ENCODE measurements at places on chromosomes 7 and 10.

DNA sequence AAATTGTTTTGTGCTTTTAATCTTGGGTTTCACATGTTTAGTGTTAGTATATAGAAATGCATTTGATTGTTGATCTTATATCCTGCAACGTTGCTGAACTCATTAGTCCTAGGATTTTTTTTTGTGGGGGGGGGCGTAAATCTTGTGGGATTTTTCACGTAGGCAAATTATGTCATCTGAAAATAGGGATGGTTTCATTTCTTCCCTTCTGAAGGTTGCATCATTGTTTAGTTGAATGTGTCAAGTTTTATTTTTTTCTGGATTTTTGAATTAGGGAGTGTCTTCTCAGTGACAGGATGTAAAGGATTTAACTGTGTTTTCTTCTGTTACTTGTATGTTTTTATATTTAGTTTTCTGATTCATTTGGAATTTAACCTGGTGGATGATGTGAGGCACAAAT lies 26.7 kb downstream of the MKLN1 start:
- DNase-seq: no peak

DNA sequence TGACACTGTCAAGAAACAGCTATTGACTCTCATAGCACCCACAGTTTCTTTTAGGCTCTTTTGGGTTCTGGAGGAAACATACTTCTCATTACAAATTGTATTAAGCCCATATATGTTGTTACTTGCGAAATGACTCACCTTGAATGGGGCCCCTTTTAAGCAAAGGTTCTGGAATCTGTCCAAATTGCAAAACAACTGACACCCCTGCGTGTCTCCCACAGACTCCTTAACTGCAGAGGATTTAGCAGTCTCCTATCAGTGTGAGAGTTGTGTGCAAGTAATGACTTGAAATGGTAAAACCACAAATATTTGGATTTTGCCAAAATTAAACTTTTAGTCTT lies 192.3 kb downstream of the DNAJC1 start:
- no peak for DNase-seq

DNA sequence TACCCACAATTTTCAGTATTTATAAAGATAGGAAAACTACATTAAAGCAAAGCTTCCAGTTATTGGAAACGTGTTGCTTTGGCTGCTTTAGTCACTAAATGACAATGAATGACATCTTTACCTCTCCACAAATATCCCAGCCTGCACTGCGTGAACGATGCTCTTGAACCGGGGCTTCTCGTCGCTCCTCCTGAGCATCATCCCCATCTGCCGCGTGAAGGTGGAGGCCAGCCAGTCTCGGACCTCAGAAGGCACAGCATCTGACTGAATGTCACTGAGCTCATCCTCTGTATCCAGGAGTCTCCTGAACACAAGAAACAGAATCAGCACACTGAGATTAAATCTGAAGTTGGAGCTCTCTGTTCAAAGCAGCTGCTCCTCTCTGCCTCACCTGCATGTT lies 191.3 kb downstream of the PDE1C start:
- no peak for DNase-seq

GRCh38 chr10:94200146-94200837 lies 162.4 kb downstream of the NOC3L start:
- no peak for DNase-seq

DNA sequence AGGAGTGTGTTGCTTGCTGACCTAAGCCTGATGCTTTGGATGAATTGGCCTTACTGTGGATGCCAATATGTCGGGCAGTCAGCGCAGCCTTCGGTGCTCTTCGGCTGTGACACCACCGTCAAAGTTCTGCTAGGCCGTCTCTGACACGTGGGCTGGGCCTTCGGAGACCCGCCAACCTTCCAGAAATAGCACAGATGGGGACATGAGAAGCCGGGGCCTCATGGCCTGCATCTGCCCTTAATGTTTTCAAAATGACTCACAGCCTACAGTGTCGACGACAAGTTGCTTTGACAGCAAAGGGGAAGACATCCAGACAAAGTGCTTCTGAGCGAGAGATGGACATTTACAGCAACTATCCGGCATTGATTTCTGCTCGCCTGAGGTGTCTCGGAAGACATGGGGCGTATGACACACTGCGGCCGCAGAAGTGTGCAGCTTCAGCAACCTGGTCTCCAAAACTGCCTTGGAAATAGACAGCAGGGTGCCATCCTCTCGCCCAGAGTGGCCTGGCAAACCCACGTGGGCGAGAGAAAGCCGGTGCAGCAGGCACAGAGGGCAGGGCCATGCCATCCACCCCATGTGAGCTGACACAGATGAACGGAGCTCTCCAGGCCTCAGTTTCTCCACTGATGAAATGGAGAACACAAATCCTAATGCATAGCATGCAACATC lies 94.0 kb upstream of the PPP2R2D start:
- no peak for DNase-seq

- DNase-seq: no peak
Observed at GRCh38 chr10:16529853-16530252, 8.2 kb upstream of the C1QL3 start.

DNA sequence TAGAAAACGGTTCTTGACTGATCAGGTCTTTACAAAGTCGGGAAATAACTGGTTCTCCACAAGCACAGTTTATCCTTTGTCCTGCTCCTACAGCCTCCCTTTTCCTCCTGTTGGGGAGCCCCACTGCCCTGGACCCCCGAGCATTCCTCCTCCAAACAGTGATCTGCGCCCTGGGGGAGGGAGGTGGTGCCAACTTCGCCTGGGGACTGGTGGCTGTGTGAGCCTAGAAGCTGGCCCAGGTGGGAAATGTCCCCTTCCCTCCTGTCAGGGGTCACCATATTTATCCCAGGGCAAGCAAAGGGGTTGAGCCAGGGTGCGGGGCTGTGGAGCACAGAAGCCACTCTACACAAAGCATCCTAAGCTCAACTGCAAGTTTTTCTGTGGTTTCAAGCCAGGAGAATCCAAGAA lies 5.2 kb downstream of the HMX3 start:
- DNase-seq: no peak

DNA sequence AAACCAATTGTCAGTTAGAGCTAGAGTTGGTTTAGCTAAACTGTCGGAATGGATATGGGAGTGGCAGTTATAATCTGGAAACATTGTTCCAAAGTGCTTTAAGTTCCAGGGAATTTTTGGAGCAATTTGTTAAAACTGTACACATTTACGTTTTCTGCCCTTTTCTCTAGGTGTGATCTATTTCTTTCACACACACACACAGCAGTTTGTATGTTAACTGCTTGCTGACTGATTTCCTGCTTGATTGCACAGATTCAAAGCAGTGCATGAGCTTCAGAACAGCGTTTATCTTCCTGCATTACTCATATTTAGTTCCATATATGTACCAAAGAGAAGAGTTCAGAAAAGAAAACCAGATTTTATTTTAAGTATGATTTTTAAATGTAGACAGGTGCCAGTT lies 57.9 kb downstream of the MGMT start:
- no peak for DNase-seq

DNA sequence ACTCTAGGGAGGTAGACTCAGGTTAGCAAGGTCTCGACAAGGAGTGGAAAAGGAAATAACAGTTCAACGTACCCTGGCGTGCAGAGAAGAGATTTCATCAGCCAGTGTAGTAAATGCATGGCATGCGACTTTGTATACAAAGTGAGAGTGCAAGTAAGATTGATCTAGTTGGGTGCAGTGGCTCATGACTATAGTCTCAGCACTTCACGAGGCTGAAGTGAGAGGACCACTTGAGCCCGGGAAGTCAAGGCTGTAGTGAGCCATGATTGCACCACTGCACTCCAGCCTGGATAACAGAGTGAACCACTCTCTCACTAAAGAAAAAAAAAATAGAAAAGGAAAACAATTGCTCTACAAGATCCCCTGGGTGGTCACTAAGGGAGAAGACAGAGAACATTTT lies 528.6 kb downstream of the SORCS1 start:
- no peak for DNase-seq
